ENCODE measurements at places on chromosomes 7 and 10.

DNA sequence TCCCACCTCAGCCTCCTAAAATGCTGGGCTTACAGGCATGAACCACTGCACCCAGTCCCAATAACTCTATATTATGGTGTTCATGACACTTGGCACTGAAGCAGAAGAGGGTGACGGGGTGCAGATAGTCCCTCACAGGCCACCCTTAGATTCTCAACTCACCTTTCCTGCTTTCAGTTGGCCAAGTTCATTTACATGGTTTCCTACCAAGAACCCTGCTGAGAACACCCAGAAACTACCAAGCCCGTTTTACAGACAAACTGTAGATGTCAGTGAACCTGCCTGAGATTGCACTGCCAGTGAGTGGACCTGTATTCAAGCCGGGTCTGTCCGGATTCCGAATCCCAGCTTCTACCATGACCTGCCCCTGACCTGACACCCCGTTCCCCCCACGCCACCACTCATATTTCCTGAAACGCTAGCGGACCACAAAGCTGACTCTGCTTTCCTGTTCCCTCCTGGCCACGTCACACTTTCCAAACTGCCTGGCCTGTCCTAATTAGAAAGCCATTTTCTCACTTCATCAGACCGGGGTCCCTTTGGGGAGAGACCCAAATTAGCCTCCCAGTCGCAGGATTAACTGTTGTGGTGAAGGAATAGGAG, 17.3 kb downstream of the GRID2IP start:
- no peak for DNase-seq

- no peak for DNase-seq
Observed at GRCh38 chr7:55271661-55272060, 93.5 kb upstream of the LANCL2 start.

- no peak for DNase-seq
Observed at GRCh38 chr10:131979336-131979735, 2.4 kb downstream of the BNIP3 start.

GRCh38 chr7:84204655-84205054, 10.1 kb upstream of the SEMA3A start:
- DNase-seq = peak; percentile 9

DNA sequence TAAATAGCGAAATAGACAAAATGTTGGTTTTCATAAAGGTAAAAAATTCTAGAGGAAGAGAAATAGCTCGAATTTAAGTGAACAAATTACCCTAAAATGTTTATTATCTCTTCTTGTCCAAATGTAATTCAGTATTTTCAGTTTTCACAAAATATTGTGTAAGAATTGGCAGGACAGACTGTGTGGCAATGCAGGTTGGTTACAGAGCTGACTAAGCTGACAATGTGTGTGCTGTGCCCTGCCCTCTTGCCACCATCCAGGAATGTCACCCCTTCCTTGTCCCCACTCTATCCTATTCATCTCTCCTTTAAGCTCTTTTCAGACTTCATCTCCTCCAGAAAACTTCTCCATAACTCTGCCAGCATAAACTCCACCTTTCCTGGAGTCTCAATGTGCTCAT, 46.1 kb downstream of the COL28A1 start:
- DNase-seq = no peak

- peak; percentile 70 for DNase-seq
Observed at GRCh38 chr7:31134246-31135188, 82.4 kb downstream of the ADCYAP1R1 start.

GRCh38 chr10:65670087-65670486, 1255.7 kb upstream of the LRRTM3 start:
- DNase-seq = no peak

GRCh38 chr10:86992929-86993328, 24.6 kb downstream of the ADIRF start:
- DNase-seq = no peak

DNA sequence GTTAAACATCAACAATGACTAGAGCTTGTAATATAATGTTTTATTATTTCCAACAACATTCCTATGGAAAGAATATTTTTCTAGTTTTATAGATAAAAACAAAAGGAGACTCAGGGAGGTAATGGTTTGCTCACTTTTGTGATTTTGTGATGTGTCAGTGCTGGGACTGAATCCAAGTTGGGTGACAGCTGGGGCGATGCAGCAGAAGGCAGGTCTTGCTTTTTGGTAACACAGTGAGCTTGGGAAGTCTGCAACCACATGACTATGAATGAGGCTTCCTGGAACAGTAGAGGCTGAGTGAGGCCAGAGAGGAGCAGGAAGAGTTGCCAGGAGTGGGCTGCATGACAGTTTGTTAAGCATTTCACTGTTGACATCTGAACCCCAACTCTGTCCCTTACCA, 4.9 kb upstream of the YKT6 start:
- DNase-seq = no peak

DNA sequence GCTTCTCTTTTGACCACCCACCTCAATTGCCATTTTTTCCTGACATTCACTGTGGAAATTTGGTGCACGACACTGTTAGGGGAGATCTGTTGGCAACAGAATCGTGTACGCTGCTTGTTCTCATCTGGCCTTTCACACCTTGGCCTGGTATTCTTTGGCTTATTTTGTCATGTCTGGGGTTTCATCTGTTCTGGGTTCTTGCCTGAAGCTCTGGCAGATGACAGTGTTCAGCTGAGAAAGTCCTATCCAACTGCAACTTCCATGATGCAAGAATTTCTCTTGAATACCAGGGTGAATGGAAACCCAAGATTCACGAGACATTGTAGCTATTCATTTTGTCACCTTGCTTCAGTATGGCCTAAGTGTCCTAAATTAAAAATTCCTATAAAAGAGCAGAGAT, 82.6 kb upstream of the CELF2 start:
- no peak for DNase-seq

- DNase-seq = peak; percentile 79
Observed at GRCh38 chr10:117216611-117217195, 19.4 kb downstream of the KCNK18 start.

DNA sequence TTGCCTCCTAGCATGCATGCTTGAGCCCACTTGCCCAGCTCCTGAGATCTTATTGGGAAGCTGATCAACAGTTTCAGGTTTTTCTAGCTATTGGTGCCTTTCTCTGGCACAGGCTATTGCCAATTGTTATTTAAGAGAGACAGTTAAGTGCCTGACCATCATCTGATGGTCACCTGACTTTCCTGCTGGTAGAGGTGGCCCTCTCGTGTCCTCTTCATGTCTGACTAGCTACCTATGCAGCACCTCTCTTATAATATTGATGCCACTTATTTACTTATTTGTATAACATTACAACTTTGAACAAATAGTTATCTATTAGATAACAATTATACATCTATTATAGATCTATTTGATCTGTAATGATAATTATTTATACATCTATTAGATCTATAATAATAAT, 205.9 kb upstream of the SEMA3D start:
- DNase-seq = no peak

All from trophoblast cell (in vitro differentiated cells and primary cell).